ENCODE measurements at places on chromosomes 2 and 18. TPM values are rescaled to one million over a fixed set of nuclear protein-coding genes. Genes with fewer than 3 reads are reported as not detected.

The RIT2 gene
- 1.4 TPM for total RNA-seq

The TFPI gene
- total RNA-seq, result 10.2 TPM

The UGT1A4 gene
- not detected for total RNA-seq

The SLC4A5 gene
- total RNA-seq, result 1.2 TPM

GRCh38 chr2:190809876-190810525, 70.6 kb upstream of the GLS start:
- no peak overlapping the region for H3K27ac ChIP-seq
- H3K4me1 ChIP-seq, result no peaks in the 10 kb centered on the region
- no peak overlapping the region for H3K4me3 ChIP-seq
- no peak for DNase-seq

- H3K27me3 ChIP-seq, result no peaks in the 10 kb centered on the region
- peaks cover 7% of the 10 kb centered on the region for H3K36me3 ChIP-seq
- H3K27ac ChIP-seq, result no peak overlapping the region
- no peak for DNase-seq
- H3K4me3 ChIP-seq, result no peak overlapping the region
These were observed 987.2 kb upstream of the CDH2 start for GRCh38 chr18:29164020-29164706.

GRCh38 chr2:217048730-217049129, 188.9 kb upstream of the TNP1 start:
- no peak for DNase-seq
- peaks cover 13% of the 10 kb centered on the region for H3K4me1 ChIP-seq
- H3K4me3 ChIP-seq, result no peak overlapping the region

DNA sequence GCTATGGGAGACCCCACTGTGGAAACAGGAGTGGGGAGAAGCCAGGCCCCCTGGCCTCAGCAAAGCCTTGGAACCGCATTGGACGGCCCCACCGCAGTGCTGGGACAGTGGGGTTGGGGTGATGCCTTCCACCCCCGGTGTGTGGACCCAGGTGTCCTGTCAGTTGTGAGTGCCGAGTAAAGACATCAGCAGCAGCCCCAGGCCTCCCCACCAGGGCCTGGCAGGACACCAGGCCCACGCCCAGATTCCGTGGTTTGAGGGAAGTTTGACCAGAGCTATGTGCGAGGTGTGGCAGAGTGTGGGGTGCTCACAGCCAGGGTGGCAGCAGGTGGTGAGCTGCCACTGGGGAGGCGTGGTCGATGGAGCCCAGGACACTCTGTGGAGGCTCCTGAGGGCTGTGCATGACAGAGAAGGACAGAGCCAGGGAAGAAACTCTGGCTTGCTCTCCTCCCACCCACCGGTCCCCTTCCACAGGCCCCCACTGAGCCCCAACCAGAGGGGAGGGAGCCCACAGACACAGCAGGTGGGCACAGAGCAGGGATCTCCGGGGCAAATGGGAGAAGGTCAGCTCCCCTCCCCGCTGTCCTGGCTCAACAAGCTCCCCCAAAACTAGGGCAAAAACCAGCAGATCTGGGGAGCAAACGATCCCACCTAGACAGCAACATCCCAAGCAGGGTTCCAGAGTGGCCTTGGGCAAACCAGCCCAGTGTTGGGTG, 69.1 kb downstream of the TWIST2 start:
- no peak for DNase-seq
- no peaks in the 10 kb centered on the region for H3K36me3 ChIP-seq

Data from WTC11 (cell line).